ENCODE measurements at places on chromosomes 1 and 21.
A peak's percentile ranks its signal among the peaks of the same experiment; 100 is the strongest.

DNA sequence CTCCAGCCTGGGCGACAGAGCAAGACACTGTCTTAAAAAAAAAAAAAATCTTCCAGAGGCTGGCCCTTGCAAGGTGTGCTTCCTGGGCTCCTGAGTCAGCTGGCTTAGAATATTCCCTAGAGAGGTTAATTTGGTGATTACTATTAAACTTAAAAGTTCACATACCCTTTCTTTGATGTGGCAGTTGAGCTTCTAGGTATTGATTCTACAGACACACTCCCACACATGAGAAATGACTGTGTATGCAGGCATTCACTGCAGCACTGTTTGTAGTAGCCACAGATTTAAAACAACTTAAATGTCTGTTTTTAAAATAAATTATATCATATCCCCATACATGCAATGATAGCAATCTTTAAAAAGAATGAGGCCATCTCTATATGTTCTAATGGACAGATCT, 93.4 kb downstream of the GDAP2 start:
- no peak for DNase-seq

- DNase-seq = no peak
These were observed 73.3 kb upstream of the FMO3 start for GRCh38 chr1:171017426-171017825.

DNA sequence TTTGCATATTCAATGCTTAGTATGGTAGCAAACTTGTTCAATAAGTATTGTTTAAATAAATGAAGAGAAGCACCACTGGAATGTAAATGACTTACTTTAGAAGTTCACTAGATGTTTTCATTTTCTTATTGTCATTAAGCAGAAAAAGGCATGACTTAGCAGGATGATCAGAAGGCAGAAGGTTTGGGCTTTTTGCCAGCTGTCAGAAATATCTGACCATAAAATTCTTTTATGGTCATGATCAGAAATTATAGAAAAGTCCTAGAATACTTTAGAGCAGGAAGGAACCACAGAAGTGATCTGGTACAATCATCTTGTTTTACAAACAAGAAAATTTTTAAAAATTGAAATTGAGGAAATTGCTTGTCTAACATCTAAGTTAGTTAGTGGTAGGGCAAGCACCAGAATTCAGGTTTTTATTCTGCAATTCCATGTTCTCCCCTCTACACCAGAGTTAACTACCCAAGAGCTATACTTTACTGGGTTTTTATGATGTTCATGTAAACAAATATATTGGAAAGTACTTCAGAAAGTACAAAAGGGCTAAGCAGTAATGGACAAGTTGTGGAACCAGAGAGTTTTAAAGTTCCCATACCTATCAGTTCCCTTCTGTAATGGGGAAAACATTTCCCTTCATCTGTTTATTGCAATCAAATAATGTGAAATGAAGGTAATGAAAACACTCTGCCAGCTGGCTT, 10.1 kb downstream of the FMO5 start:
- DNase-seq = no peak

GRCh38 chr1:219323426-219323825, 149.7 kb downstream of the LYPLAL1 start:
- DNase-seq = no peak

DNA sequence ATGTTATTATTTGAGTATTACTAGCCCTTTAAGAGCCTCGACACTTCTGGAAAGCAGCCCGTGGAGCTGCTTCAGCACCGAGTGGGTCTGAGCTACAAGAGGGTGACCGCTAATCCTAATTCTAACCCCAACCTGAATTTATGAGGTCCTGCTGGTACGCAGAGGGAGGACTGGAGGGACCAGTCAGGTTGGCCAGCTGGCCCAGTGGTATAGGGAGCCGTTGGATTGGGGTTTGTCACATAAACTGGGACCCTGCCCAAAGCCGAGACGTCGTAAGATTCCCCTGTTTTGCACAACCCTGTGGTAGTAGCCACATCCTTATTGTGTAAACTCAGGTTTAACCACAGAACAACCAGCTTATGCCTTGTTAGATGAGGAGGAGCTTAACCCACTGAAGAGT, 60.8 kb upstream of the F3 start:
- DNase-seq = peak; percentile 78

- peak; percentile 75 for DNase-seq
These were observed 470 bp downstream of the RPRD2 start for GRCh38 chr1:150364231-150365003.

GRCh38 chr1:178563099-178563820, 50.4 kb downstream of the TEX35 start:
- DNase-seq = no peak

DNA sequence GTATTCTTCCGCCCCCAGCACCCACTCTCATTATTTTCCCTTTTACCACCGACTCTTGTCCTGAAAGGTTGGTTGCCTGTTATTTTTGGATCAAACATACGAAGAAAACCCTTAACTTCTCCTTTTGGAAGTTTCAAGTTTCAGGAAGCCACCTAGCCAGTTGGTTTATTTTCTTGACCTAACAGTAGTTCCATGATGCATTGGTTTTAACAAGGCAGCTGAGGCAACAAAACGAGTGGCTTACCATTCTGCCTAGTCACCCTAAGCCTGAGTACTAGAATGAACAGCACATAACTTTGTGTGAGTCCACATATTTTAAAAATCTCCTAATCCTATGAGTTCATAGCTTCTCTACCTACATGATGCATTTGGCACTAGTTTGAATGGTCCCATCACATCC, 28.9 kb downstream of the OLFM3 start:
- DNase-seq = no peak

- no peak for DNase-seq
These were observed 295.0 kb downstream of the VAV3 start for GRCh38 chr1:107669996-107670395.

GRCh38 chr1:152328801-152329391, 3.9 kb upstream of the FLG start:
- no peak for DNase-seq

- no peak for DNase-seq
These were observed 2.5 kb downstream of the NBL1 start for GRCh38 chr1:19646377-19647319.

DNA sequence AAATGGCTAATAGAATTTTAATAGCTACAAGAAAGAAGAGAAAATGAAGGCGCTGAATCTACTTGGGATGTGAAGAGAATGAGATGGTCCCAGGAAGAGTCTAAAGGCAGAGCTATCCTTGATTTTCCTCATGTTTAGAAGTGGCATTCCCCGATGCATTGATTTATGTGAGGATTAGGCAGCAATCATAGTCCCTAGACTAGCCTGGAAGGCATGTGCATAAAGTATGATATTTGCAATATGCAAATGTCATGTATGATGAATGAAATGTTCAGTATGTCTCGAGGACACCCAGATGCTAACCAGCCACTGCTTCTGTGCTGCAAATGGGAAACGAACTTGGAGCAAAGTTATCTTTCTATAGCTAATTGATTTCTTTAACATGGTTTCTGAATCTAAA, 641.5 kb upstream of the PLXNA2 start:
- DNase-seq = no peak

DNA sequence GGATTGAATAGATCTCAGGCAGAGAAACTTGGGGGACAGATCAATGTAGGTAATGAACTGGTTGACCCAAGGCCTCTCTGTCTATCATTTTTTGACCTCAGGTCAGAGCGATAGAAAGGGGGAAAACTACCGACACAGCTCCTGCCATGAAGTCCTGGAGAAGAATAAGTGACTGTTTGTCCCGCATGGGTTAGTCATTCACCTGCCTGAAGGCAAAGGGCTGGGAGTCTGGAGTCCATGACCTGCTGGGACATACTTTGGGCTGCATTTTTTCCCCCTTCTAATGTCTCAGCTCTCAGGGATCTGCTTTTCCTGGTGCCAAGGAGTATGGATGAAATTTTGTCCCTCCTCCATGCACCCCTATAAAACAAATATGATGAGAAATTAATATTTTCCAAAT, 1.6 kb upstream of the ROR1 start:
- DNase-seq = no peak

DNA sequence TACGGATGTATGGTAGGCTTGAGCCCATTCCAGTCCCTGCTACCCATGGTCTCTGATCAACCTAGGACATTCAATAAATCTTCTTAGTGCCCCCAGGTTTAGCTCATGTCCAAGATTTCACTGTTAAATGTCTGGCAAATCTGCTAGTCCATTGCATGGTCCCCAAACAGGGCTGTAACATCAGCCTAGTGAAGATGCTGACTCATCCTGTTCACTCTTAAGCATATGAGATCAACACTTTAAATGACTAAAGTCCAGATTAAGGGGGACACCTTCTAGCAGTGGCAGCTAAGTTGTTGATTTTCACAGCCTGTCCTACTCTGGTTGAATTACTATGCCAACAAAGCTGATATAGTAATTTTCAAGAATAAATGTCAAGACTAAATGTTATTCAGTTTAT, 46.5 kb upstream of the NUF2 start:
- DNase-seq = no peak

GRCh38 chr1:217747156-217747769, 116.1 kb downstream of the SPATA17 start:
- no peak for DNase-seq

- DNase-seq = no peak
These were observed 805 bp downstream of the ATG4C start for GRCh38 chr1:62784509-62785365.

DNA sequence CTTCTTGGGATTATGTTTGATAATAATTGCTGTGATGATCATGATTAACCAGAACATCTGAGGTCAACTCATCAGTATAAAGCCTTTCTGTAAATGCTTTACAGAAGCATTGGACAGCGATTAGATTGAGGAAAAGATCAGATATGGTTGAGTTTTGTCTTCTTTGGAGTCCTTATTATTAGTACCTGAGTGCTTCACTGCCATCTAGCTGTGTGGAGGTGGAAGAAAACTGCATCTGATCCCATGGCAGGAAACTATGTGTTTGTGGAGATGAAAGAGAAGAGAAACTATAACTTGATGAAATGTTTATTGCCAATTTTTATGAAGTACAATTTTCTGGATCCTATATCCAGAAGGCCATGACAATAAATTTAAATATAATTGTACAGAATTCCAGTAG, 11.4 kb downstream of the FLG2 start:
- no peak for DNase-seq

- DNase-seq = no peak
These were observed 3.1 kb downstream of the BNIPL start for GRCh38 chr1:151039521-151039920.

GRCh38 chr1:246302711-246303317, 204.3 kb downstream of the SMYD3 start:
- no peak for DNase-seq

- no peak for DNase-seq
These were observed 456.2 kb downstream of the KCNT2 start for GRCh38 chr1:196152086-196152485.

- DNase-seq = no peak
These were observed 14.7 kb downstream of the NIBAN1 start for GRCh38 chr1:184959626-184960025.

DNA sequence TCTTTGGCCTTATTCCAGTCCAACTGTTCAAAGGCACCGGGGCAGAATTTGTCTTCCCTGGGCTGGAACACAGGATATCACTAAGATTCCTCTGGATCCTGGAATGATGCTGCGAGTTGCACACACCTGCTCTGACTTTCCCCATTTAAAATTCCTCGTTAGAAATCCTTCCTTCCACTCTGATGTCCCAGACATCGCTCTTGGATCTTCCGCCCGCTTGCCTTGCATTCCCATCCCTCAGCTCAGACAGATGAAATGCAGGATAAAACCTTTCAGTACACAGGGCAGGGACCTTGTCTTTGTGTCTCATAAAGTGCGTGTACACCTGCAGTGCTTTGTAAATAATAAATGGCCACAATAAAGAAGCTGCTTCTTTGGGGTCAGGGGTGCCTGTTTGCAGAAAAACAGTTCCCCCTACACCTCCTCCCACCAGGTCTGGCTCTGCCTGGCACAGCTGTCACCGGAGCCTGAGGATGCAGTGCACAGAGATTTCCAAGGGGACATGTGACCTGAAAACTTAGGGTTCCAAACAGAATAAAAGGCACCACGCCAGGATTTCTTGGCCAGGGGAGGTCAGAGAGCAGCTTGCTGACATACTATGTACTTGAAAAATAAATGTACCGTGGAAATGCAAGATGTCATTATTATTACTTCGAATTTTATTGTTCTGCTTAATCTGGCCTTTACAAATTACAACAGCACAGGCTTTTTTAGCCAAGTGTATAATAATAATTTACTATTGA, 62.9 kb upstream of the SYT6 start:
- no peak for DNase-seq

DNA sequence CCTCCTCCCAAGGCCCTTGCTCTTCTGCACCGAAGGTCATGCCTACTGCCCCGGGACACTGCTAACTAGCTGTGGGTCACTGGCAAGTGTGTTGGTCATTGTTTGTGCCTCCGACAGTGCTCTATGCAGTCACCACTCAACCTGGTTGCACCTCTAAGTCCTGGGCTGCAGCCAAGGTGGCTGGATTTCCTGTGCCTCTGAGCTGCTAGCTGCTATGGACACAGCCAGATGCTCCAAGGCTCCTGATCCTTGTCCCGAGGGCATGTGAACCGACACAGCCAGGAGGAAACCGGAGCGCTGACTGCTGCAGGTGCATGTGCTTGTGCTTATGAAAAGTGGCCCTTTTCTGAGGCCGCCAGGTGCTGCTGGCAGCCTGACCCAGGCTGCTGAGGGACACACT, 14.7 kb upstream of the SPOCD1 start:
- no peak for DNase-seq

- DNase-seq = no peak
These were observed 17.6 kb upstream of the MCL1 start for GRCh38 chr1:150596976-150597375.

GRCh38 chr1:40782371-40782956, 1.1 kb upstream of the KCNQ4 start:
- DNase-seq = no peak

DNA sequence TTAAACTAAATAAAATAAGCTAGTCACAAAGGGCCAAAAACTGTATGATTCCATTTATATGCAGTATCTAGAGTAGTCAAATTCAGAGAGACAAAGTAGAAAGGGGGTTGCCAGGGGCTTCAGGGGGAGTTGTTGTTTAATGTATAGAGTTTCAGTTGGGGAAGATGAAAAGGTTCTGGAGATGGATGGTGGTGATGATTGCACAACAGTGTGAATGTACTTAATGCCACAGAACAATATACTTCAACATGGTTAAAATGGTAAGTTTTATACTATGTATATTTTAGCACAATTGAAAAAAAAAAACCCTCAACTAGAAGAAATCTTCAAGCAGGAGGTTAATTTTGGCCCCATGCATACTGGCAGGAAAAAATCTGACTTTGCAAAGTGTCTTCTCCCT, 24.3 kb downstream of the VAV3 start:
- DNase-seq = no peak
